Stimulated activated CD4-positive, alpha-beta T cell treated with anti-CD3 and anti-CD28 coated beads, Interleukin-1b, Interleukin-23, amount 100 ng/mL, for 48 hours (primary cell): ENCODE measurements at places on chromosomes 6 and 20.

DNA sequence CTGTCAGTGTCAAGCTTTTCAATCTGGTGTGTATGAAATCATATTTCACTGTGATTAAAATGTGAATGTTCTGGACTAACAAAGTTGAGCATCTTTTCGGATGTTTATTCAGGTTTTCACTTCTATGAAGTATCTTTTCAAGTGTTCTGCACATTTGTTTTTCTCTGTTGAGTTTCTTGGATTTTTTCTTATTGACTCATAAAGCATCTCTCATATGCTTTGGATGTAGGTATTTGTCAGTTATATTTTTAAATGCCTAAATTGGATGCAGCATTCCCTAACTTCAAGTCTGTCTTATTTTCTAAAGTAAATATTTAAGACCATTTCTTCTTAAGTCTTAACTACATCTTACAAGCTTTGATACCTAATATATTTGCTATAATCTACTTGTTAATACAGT is 398.0 kb downstream of the PLCB1 start:
- no peak for DNase-seq

GRCh38 chr20:10982692-10983091 is 308.9 kb upstream of the JAG1 start:
- DNase-seq = no peak

DNA sequence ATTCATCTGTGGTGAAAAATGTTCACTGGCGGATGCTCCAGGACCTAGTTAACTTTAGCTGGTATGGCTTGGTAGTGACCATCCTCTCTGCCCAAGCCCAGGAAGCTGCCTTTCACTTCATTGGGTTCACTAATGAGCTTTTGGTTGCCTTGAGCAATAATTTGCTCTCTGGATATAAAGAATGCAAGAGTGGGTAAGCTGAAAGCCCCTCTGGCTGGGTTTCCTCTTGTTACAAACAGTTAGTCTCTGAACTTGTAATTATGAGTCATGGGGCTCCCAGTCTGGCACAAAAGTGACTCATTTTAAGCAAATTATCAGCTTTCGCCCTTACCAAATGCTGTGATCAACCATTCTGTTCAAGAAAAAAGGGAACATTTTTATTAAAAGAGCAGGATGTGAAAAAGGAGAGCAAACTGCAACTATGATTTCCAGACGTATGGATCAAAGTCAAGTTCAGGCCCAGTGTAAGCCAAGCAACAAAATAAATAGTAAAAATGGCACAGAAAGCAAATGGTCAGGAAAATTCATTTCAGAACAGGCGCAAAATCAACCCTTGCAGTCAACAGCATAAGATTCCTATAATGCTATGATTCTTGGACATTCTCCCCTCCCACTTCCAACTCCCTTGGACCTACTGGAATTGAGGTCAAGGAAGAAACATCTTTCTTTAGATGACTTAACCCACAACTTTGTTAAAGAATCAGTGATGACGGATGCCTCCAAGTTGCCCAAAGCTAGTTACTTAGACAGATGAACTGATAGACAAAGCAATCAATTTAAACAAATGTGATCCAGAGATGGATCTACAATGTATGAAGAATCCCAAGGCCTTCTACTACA is 130.0 kb upstream of the KCNK16 start:
- DNase-seq = no peak

GRCh38 chr20:54029643-54030042 is 40.8 kb downstream of the BCAS1 start:
- DNase-seq = no peak

DNA sequence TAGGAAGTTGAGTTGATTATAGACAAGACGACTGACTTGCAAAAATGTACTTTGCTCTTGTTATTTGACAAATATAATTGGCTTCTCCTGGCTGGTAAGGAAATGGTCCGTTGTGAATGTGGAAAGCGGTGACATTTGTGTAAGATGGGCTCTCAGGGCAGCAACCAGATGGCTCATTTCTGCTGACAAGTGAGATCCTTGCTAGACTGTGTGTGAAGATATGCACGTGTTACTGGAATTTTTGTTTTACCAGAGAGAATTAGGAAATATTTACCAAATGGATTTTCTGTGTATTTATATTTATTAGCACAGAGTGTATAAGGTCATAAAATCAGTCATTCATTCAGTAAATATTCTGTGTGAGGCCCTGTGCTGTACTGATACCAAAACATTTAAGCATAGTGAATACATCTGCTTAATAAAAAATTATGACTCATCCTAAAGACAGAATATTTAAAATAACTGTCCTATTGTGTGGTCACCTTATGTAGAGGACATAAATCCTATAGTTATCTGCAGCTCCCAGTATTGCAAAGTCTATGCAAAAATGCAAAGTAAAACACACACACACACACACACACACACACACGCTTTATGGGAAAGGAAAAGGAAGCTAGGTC is 109.9 kb upstream of the ASF1A start:
- no peak for DNase-seq

DNA sequence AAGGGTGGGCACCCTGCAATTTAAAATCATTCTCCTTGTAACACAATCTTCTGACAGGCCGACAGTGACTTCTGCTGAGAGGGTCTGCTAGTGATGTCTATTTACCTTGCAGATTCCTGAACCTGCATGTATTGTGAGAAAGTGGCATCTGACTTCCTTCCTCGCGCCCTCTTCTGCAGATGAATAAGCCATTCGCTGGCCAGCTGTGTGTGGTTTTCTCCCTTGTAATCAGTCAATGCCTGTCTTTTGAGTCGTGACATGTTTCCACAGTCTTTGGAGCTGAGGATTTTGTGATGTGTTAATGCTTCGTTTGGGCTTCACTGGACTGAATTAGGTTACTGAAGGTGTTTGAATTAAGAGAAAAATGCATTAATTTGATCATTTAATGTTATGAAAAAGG is 125.3 kb downstream of the GRM1 start:
- no peak for DNase-seq

DNA sequence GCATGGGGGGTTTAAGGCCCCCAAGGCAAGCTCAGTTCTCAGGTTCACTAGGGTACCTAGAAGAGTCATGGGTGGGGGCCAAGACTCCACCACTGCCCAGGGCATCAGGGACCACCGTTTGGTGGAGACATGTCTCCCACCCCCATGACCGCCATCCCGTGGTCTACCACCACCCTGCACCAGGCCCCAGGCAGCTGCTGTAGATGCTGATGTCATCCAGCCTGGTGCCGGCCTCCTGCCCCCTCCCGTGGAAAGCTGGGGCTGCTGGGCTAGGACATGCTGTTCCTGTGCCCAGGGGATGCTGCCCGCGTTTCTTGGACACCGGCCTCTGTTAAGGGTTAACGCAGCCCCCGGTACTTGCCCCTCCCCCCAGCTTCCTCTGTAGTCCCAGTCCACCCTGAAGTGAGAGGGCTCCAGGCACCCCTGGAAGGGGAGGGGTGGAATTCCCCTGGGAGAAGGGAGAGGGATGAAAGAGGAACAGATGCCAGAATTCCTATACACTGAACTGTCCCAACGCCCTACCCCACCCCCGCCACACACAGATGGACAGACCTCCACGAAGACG is 587 bp downstream of the IP6K3 start:
- no peak for DNase-seq

GRCh38 chr20:7378864-7379605 is 561.2 kb downstream of the HAO1 start:
- no peak for DNase-seq

GRCh38 chr20:50578778-50579165 is 68.6 kb downstream of the PTPN1 start:
- DNase-seq = no peak

DNA sequence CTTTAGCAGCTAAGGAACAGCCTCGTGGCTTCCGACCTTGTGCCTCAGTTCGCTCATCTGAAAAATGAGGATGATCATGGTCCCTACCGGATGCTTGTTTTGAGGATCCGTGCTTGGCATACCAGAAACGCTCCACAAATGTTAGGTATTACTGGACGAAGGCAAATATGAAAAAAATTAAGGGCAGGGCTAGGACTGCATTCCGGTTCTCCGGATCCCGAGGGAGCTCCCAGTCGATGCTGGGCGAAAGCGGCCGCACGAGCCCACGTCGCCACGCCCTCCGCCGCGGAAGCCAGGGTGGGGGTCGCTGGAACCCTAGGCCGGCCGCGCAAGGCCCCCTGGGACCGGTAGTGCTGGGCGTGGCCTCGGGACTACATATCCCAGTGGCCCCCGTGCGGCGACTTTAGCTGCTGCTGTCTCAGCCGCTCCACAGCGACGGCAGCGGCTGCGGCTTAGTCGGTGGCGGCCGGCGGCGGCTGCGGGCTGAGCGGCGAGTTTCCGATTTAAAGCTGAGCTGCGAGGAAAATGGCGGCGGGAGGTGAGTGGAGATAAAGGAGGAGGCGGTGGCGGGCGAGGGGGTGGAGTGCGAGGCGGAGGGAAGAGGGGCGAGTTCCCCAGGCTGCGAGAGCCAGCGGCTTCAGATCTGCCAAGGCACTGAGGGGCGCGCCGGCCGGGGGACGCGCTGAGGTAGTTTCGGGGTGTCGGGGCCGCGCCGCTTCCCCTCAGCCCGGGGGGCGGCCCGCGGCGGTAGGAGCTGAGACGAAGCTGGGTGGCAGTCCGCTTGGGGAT is at the start of gene NCOA3:
NCOA3 (plus strand) TSS at position 406 of the 789 bp plus-strand sequence. CDS start 120,361 bp downstream, outside the sequence.
- DNase-seq = peak; percentile 97
